AG10803 (cell line): ENCODE measurements at places on chromosomes 6 and 20.
A peak's percentile ranks its signal among the peaks of the same experiment; 100 is the strongest.

DNA sequence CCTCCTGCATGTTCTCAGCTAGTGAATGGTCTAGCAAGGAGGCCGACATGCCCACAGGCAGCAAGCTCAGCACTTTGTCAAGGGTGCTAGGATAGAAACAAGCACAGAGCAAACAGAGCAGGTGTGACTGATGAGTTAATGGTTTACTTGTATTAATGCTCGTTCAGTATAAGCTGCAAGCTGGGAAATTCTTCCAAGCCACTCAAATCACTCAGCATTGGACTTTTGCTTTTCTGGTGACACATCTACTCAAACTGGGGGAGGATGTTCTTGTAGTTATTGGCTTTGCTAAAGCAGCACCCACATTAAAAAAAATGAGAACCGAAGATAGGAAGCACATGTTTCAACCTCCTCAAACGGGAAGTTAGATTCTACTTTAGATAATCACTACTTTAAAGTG is 43.1 kb upstream of the NEDD9 start:
- DNase-seq = no peak

- DNase-seq = no peak
Observed at GRCh38 chr6:55175078-55176049, 1.0 kb downstream of the HCRTR2 start.

DNA sequence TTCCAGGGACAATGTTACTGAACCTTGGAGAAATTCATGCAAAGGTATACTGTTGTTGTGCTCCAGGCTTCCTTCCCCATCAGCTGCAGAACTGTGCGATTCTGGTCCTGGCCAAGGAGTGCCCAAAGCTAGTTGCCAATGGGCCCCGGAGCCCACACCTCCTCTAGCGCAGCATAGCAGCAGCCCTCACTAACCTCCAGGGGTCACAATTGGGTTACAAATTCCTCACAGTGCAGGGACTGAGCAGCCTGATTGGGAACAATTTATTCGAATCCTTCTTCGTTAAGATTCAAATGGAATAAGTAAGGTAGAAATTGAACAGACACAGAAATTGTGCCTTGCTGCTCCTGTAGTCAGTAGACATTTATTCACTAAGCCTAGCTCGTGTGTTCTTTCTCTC is 284.9 kb downstream of the PRKN start:
- no peak for DNase-seq

GRCh38 chr6:19356692-19357091 is 480.5 kb upstream of the ID4 start:
- peak; percentile 11 for DNase-seq

DNA sequence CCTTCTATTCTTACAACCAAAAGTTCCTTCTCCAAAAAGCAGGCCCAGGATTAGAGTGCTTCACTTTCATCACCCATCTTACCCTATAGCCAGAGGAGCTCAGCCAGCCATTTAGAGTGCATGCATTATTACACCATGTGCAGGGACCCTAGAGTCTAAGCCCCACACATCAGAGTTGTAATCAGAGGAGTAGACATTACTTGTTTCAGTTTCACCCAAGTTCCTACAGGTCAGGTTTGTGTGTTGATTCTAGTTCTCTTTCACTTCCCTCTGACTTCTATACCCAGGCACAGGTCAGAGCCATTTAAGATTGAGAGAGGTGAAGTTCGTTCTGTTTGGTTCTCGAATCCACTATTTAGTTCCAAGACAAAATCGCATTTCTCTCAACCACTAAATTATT is 16.3 kb upstream of the ARFGEF3 start:
- DNase-seq = no peak

DNA sequence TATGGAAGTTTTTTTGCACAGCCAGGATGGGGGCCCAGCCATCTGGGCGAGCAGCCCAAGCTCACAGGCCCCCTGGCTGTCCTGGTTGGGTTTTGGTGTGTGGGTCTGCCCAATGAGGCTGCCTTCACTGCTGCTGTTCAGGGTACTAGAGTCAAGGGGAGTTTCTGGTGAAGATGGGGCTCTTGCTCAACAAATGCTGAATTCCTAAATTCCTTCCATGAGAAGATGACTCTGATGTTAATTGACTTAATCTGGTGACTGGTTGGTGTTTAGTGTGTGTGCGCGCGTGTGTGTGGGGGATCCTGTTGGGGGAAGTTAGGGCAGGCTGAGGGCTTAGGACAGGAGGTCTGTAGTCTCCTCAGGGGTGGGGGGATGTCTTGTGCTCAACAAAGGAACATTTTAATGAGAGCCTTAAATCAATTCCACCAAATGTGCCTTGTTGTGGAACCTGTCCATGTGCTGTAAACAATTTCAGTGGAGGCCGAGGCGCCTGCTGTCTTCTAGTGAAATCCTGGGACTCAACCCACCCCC is 1.9 kb downstream of the PTK7 start:
- peak; percentile 95 for DNase-seq

- no peak for DNase-seq
Observed at GRCh38 chr6:38739532-38739931, 24.4 kb downstream of the DNAH8 start.

DNA sequence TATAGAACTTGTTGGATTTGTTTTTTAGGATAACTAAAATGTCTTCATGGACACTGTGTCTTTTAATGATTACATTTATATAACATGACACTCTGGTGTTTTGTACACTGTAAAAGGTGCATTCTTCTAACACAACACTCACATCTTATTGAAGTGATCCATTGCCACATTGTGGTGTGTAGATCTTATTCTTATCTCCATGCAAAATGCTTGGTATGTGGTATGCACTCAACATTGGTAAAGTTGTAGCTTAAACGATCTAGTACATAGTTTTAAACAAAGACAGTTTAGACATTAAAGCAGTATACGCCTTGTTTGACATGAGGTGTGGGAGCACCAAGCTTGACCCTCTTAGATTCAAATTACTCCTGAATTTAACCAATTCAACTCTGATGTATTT is 84.7 kb downstream of the SASH1 start:
- DNase-seq = no peak

DNA sequence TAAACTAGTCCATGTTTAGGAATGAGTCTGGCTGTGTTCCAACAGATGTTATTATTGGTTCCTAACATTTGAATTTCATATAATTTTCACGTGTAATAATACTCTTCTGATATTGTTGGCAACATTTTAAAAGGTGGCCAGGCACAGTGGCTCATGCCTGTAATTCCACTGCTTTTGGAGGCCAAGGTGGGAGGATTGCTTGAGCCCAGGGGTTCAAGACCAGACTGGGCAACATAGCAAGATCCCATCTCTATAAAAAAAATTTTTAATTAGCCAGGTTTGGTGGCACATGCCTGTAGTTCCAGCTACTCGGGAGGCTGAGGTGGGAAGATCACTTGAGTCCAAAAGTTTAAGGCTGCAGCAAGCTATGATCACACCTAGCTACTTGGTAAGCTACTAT is 116.2 kb downstream of the MTHFD1L start:
- no peak for DNase-seq
